Pons (tissue), 1 donor: ENCODE measurements at places on chromosomes 6 and 20.
A peak's percentile ranks its signal among the peaks of the same experiment; 100 is the strongest.

DNA sequence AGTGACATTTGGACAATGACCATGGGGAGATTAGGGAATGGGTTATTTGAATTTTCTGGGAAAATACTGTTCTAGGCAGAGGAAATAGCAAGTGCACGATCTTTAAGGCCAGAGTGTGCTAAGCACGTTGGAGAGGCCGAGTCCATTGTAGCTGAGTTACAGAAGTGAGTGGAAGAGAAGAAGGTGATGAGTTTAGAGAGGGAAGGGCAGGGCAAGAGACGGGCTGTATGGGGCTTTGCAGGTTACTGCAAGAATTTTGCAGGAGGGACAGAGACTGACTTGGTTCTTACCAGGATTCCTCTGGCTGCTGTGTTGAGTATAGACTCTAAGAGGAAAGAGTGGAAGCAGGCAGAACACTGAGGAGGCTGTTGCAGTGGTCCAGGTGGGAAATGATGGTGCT is 1.1 kb upstream of the NCOA3 start:
- no peak for DNase-seq

GRCh38 chr20:63377951-63378381 is 16.8 kb upstream of the CHRNA4 start:
- DNase-seq, result no peak

GRCh38 chr6:45951321-45952167 is 64.1 kb downstream of the CLIC5 start:
- no peak for DNase-seq

- DNase-seq, result no peak
Observed at GRCh38 chr6:122286512-122286911, 112.9 kb upstream of the HSF2 start.

DNA sequence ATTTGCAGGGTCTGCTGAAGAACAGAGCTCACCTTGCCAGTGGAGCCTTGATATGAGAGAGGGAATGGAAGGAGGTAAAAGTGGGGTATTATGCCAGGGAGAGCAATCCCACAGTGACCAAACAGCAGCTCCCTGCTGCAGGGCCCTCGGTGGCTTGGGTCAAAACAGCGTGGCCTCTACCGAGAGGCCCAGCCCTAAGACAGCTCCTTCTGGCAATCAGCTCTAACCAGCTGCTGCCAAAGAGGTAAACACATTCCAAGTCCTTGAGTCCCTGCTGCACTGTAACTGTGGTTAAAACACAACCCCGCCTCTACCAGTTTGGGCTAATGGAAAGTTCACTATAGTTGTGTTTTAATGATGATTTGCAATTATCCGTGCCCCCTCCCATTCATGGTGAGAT is 1.4 kb upstream of the DAAM2 start:
- DNase-seq, result no peak

- DNase-seq, result no peak
Observed at GRCh38 chr6:76250666-76251065, 178.2 kb upstream of the IMPG1 start.

DNA sequence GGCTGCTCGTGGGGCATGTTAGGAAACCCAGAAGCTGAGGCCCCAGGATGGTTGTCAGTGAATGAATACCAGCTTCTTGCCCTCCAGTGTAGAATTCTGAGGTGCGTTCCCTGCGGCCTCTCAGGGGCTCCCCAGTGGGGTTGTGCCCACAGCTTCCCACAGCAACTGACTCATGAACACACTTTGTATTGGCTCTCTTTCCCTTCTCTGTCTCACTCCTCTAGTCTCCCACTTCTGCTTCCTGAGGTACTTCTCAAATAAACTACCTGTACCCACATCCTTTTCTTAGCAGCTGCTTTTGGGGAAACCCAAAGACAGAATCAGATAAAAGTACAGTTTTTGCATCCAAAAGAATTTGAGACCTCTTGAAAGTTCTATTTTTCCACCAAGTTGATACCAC is 107.7 kb upstream of the JAG1 start:
- DNase-seq, result no peak

- DNase-seq, result peak; percentile 20
Observed at GRCh38 chr6:104940893-104941728, 15.8 kb upstream of the LIN28B start.

- DNase-seq, result peak; percentile 2
Observed at GRCh38 chr6:12818324-12818723, 101.8 kb downstream of the PHACTR1 start.

DNA sequence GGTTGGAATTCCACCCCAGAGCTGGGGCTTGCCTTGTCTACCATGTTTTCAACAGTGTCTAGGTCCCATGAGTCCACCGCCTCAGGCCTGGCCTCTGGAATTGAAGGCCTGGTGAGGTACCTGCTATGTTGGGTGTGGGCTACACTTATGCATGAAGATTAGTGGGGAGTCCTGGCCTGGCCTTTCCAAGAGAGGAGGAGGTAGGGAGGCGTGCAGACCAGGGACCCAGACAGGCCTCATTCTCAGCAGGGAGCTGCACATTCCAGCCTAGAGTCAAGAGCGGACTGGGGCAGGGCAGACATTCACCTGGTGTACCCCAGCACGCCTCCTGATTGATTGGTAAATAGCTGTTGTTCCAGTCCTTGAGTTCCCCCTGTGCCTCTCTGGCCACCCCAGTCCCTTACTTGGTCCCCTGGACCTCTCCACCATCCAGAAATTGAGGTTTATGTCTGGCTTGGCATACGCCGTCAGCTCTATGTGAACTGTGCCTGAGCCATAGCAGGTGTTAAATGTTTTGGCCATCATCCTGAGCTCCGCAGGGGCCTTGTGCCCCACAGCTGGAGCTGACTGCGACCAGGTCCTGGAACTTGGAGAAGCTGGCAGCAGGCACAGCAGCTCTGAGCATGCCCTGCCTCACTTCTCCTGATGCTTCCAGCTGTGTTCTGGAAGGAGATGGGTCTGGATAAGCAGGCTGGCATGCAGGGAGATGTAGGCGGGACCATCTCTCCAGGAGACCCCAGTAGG is 8.2 kb upstream of the VEGFA start:
- DNase-seq, result no peak

DNA sequence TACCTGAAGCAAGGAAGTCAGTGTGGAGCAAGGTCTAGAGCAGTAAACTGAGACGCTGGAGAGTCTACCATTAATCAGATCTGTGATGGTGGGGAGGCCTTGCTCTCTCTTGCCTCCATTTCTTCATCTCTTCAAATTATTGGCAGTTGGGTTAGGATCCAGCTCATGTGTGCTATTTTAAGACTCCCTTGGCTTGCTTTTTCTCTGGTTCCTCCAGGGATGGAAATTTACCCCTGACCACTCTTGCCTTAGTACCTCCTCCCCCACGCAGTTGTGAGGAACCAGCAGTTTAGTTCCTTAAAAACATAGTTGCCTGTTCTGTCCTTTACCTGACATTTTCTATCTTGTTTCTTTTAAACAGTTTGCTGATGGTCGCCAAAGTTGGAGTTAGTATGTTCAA is 7.4 kb downstream of the TMEM14C start:
- DNase-seq, result no peak

DNA sequence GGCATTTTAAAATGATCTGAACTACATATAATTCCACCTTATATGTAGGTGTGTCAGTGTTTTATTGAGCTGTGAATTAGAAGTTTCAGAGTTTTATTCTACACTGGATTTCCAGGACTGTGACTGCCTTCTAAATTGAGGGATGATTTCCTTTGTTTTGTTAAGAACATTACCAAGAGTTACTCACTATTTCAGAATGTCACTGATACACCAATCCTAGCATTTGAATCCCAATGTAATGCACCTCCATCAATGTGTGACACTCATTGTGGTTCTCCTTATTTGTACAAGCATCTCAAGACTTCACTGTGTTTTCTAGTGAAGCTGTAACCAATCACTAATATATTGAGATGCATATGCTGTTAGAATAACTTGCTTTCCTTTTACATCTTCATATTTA is 86.8 kb downstream of the PLCB1 start:
- DNase-seq, result no peak

GRCh38 chr6:88650029-88650619 is 313.3 kb downstream of the RNGTT start:
- no peak for DNase-seq

- DNase-seq, result no peak
Observed at GRCh38 chr20:25394276-25394675, 3.6 kb upstream of the ABHD12 start.

- DNase-seq, result no peak
Observed at GRCh38 chr6:154995254-154996015, at the start of gene TIAM2. Gene TIAM2, plus strand, starts transcription at chr6:154995315. Its CDS starts 133,909 bp downstream, at chr6:155129224.

DNA sequence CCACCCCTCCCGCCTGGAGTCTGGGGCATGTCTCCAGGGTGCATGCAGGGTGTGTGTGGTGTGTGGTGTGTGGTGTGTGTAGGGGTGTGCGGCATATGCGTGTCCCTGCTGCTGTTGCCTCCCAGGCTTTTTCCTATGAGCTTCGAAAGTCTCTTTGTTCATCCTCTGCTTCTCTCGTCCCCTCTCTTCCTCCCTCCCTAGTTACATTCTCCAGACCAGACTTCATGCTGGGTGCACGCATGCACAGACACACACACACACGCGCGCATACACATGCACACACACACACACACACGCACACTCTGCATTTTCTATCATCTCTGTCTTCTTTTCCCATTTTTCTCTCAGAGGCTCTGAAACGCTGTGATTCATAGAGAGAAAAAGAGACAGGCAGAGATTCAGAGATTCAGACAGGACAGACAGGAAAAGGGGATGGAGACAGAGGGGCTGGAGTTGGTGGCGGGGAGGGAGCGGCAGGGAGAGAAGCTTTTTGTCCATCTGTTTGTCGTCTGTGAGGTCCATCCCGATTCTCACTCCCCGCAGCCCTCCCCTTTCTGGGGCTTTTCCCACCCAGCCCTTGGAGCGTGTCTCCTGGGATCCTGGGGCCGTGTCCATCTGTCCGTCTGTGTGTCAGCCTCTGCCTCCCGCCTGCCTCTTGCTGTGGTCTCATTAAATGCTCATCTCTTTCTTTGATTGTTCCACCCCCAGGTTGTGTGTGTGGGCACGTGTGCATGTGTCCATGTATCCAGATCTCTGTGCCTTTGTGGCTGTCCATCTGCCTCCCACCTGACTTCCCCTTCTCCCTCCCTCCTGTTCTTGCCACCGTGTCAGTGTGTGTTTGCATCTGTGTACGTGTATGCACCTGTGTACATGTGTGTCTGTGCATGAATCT is 62.6 kb downstream of the SRC start:
- DNase-seq, result no peak

DNA sequence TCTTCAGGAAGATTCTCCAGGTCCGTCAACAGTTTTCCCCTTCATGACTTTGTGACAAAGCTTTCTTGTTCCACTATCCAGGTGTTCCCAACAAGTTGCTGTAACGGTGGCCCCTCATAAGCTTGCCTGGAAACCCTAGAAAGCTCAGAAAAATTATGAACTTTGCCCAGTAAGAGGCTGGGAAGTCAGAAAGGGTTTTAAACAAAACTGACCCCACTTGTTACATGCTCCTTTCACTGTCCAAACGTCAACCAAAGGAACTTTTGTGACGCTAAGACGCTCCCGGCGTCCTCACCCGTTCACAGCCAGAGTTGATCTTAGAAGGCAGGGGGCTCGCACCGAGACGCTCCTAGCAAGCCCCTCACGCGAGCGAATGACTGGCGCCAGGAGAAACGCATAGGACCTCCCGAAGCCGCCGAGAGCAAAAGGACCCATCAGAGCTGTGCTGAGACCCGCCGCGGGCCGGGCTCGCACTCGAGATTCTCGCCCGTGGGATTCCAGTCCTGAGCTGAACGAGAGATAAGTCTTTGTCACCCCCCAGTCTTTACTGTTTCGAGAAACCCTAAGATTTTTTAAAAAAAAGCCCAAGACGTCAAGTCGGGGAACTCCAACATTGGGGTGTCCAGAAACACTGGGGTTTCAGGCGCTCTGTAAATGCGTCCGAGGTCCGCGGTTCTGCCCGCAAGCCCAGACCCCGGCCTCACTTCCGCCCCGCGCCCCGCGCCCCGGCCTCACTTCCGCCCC is 544 bp upstream of the ACAT2 start:
- DNase-seq, result peak; percentile 14

DNA sequence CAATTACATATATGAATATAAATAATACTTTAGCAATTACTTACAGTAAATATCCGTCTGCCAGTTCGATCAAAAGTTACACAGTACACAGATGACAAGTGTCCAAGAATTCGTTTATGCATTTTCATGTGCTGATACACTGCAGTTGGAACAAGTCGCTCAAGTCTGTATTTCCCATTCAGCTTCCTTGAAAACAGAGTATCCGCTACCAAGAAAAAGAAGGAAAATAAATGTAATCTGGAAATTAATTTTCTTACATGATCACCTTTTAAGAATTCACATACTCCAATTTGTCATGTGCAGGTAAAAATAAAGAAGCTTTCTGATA is 35.3 kb downstream of the PHIP start:
- DNase-seq, result no peak
